ENCODE measurements at places on chromosomes 3 and 15.

GRCh38 chr3:53153980-53154379 lies 7.0 kb upstream of the PRKCD start:
- no peak for DNase-seq

DNA sequence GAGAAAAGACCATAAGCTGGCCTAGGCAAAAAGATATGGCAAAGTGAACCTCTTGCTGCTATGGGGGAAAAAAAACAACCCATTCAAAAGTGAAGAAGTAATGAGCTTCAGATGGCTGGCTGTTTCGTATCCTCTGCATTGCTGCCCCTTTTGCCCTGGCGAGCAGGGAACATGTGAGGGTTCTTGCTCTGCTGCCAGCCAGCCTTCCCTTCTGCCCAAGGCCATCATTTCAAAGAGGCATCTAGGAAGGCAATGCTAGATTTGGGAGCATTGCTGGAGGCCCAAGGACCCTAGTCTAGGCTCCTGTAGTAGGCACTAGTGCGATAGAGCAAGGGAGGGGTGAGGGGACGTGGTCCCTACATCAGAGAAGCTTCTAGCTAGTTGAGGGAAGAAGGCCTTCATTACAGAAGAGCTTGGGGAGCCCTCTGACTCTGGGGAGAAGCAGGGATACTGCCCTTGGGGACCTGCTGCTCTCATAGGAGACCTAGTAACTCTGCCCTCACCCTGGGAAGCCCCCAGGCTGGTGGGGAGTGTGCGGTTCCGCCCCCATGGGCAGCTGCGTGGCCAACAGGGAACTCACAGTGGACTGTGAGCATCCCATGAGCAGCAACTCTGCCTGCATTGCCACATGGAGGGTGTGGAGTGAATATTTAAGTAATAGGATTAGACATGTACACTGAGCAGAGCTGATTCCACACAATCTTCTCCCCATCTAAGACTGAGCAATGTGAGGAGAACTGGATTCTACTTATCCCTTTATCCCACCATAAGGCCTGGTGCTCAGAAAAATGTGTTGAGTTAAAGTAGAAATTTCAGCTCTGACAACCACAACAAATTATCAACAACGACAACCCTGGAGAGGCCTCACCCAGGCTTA lies 21.3 kb downstream of the ITGA11 start:
- DNase-seq = no peak

- no peak for DNase-seq
Observed at GRCh38 chr3:15997274-15997943, 177.1 kb upstream of the GALNT15 start.

DNA sequence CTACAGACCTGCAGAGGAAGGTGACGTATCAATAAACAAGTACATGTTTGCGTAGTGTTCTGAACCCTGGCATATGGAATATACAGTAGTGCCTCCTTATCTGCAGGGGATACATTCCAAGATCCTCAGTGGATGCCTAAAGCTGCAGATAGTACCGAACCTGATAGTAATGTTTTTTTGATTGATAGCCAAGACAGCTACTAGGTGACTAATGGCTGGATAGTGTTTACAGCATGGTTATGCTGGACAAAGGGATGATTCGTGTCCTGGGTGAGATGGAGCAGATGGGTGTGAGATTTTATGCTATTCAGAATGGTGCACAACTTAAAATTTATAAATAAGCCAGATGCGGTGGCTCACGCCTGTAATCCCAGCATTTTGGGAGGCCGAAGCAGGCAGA lies 55.8 kb upstream of the IGF2BP2 start:
- DNase-seq = no peak

- peak; percentile 54 for DNase-seq
Observed at GRCh38 chr15:64883997-64884511, 27.6 kb upstream of the ANKDD1A start.

Data from stimulated activated CD8-positive, alpha-beta memory T cell treated with anti-CD3 and anti-CD28 coated beads, Interleukin-7, amount 100 ng/mL, for 24 hours (primary cell).